NCI-H2227 treated with DMSO at 0.1 percent for 48 hours (cell line): ENCODE measurements at places on chromosomes 3 and 15.

DNA sequence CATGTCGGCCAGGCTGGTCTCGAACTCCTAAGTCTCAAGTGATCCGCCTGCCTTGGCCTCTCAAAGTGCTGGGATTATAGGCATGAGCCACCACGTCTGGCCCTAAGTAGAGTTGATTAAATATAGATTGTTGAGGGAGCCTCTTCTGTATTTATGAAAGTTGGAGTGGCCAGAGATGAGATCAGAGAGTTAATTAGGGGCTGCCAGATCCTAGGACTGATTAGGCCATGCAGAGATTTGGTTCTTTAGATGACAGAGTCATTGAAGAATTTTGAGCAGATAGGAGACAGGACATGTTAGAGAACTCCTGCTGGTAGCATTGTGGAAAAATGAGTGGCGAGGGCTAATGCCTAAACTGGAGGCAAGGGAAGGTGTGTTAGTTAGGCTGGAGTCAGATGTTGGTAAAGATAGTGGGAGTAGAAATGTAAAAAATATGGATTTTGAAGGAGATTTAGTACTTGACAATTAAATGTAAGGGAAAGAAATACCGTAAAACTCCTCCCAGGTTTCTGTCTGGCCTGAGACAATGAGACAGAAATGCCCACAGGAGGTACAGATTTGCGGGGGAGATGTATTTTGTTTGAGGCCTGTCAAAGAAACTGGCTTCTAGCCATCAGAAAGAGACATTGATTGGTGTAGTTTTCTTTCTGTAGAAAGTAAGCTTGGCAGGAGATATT is 23.4 kb downstream of the SACM1L start:
- DNase-seq = no peak

DNA sequence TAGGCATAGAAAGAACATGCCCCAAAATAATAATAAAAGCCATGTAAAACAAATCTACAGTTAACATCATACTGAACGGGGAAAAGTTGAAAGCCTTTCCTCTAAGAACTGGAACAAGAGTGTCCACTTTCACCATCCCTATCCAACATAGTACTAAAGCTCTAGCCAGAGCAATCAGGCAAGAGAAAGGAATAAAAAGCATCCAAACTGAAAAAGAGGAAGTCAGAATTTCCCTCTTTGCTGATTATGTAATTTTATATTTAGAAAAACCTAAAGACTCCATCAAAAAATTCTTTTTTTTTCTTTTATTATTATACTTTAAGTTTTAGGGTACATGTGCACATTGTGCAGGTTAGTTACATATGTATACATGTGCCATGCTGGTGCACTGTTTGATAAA is 661.6 kb upstream of the CBLB start:
- DNase-seq = no peak

- DNase-seq = no peak
Measured at GRCh38 chr3:55442861-55443260, 44.2 kb downstream of the WNT5A start.

GRCh38 chr15:44500555-44500954 is 36.4 kb upstream of the EIF3J start:
- no peak for DNase-seq

- DNase-seq = no peak
Measured at GRCh38 chr3:42440924-42441323, 30.5 kb upstream of the LYZL4 start.

- DNase-seq = no peak
Measured at GRCh38 chr15:35624881-35625280, 78.9 kb upstream of the DPH6 start.

DNA sequence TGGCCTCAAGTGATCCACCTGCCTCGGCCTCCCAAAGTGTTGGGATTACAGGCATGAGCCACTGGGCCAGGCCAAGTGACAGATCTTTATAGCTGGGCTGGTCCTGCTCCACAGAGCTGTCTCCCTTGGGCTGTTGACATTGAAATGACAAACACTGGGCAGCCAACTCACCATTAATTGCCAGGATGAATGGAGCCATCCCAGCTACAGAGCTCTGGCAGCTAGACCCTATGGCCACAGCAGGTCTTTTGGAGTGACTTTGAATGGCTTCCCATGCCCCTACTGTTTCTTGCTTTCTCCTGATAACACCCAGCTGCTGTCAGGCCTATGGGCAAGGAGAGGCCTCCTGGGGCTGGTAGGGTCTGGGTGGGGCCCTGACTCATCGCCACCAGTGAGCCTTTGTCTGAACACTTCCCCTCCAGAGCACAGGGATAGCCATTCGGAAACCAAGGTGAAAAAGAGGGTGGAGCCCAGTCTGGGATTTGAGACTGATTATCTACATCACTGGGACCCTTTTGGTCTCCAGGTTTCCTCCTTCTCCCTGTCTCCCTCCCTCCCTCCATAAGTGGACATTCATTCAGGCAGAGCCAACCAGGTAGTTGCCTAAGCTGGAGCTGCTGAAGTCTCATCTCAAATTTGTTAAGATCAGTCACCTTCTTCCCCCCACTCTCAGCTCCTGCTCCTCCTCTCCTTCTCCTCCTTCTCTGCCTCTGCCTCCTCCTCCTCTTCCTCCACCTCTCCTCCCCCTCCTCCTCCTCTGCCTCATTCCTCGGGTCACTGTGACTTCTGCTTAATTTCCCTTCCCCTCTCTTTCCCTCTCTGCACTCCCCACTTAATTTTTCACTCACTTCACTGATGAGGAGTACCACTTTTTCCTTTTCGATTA is 34.0 kb downstream of the BHLHE40 start:
- DNase-seq = no peak
